Natural killer cell treated with Interleukin-12 subunit alpha and Interleukin-12 subunit beta and Interleukin-15 and Interleukin-18, amount 100 ng/mL, for 72 hours (primary cell): ENCODE measurements at places on chromosomes 5 and 9. TPM values are rescaled to one million over a fixed set of nuclear protein-coding genes. Genes with fewer than 3 reads are reported as not detected.
A peak's percentile ranks its signal among the peaks of the same experiment; 100 is the strongest.

DNA sequence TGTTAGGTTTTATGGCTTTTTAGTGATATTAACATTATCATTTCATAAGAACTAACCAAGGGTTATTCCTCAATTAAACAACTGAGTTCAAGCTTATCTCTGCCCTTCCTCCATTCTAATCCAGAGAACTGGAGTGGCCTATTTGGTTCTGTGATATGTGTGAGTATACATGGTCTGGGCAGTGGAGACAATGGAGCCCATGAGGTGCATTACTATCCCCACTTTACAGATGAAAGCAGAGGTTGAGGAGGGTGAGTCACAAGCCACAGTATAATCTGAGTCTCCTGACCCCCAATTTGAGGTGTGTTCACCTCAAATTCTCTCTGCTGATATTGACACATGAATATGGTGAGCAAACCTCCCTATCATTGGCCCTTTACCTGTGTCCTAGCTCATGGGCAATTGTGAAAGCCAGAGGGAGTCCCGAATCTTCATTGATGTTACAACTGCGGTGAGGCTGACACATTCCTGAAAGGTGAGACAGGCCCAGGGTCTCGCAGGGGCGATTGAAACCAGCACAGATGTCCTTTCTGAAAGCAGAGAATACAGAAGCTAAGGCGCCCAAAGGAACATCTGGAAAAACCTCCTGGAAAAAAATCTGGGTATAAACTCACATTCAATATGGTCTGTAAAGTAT lies 217.2 kb downstream of the TARS1 start:
- H3K27ac ChIP-seq: no peak overlapping the region
- no peaks in the 10 kb centered on the region for H3K27me3 ChIP-seq
- H3K36me3 ChIP-seq: no peaks in the 10 kb centered on the region
- H3K4me3 ChIP-seq: no peak overlapping the region

DNA sequence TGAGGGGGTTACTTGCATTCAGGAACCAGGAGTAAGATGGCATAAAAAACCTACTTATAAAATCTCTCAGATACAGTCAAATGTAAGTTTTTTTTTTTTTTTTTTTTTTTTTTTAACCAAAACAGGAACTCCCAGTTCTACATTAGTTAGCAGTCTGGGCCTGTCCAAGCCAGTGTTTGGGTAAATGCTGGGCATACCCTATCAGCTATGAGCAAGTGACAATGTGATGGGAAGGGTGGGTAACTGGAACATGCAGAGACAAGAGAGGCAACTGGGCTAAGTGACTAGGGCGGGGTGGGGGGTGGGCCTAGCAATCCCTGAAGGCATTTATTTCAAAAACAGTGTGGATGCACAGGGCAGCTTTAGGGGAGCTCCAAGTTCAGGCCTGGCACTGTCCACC lies 2.3 kb downstream of the NMRK1 start:
- H3K4me3 ChIP-seq: peak overlapping the region; percentile 87
- no peak for DNase-seq
- H3K36me3 ChIP-seq: peaks cover 26% of the 10 kb centered on the region
- no peaks in the 10 kb centered on the region for H3K27me3 ChIP-seq
- peak overlapping the region; percentile 61 for H3K27ac ChIP-seq
- peaks cover 58% of the 10 kb centered on the region for H3K4me1 ChIP-seq

Gene COL23A1
- total RNA-seq: 0.17 TPM

DNA sequence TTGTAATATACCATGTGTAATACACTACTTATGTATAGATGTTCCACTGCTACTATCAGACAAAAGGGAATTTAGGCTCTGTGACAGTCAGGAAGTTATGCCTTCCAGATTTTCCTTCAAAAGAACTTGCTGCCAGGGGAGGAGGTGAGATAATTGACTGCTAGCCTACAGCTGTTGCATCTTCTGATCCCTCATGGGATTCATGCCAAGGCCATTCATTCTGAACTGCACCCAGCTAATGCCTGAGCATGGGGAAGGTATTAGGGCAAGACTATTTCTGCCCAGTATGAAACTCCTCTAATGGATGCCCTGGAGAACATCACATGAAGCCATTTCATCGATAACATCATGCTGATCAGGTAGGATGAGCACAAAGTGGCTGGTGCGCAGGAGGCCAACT lies 746.5 kb upstream of the ZNF608 start:
- DNase-seq: no peak
- H3K27me3 ChIP-seq: no peaks in the 10 kb centered on the region
- no peak overlapping the region for H3K27ac ChIP-seq

GRCh38 chr9:29078063-29078666 lies 1504.9 kb upstream of the C9orf72 start:
- no peak overlapping the region for H3K27ac ChIP-seq
- DNase-seq: no peak
- H3K4me3 ChIP-seq: no peak overlapping the region
- peaks cover 6% of the 10 kb centered on the region for H3K36me3 ChIP-seq
- peaks cover 4% of the 10 kb centered on the region for H3K4me1 ChIP-seq

- H3K27me3 ChIP-seq: peaks cover 31% of the 10 kb centered on the region
- H3K27ac ChIP-seq: no peak overlapping the region
- DNase-seq: no peak
- no peaks in the 10 kb centered on the region for H3K4me1 ChIP-seq
Measured at GRCh38 chr5:79109527-79110492, 1.8 kb upstream of the BHMT start.

Gene SERF1A
- total RNA-seq: 10.8 TPM

Gene NUTM2F
- total RNA-seq: not detected

Gene ASPN
- not detected for total RNA-seq

DNA sequence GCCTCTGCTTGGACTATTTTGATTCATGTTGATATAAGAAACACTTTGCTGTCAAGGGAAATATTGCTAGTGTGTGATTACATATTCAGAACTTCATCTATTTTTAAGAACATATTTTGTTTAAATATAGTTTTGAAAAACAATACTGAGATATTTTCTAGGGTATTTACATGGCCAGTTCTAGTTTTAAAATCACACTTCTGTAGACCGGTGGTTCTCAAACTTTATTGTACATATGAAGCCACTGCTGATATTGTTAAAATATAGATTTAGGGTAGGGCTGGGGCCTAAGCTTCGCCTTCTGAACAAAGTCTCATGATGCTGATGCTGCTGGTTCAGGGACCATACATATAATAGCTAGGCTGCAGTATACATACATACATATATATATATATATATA lies 1000.0 kb downstream of the PTPRD start:
- no peak overlapping the region for H3K27ac ChIP-seq
- no peak overlapping the region for H3K4me3 ChIP-seq
- H3K27me3 ChIP-seq: no peaks in the 10 kb centered on the region
- no peaks in the 10 kb centered on the region for H3K36me3 ChIP-seq
- H3K4me1 ChIP-seq: no peaks in the 10 kb centered on the region
- no peak for DNase-seq

DNA sequence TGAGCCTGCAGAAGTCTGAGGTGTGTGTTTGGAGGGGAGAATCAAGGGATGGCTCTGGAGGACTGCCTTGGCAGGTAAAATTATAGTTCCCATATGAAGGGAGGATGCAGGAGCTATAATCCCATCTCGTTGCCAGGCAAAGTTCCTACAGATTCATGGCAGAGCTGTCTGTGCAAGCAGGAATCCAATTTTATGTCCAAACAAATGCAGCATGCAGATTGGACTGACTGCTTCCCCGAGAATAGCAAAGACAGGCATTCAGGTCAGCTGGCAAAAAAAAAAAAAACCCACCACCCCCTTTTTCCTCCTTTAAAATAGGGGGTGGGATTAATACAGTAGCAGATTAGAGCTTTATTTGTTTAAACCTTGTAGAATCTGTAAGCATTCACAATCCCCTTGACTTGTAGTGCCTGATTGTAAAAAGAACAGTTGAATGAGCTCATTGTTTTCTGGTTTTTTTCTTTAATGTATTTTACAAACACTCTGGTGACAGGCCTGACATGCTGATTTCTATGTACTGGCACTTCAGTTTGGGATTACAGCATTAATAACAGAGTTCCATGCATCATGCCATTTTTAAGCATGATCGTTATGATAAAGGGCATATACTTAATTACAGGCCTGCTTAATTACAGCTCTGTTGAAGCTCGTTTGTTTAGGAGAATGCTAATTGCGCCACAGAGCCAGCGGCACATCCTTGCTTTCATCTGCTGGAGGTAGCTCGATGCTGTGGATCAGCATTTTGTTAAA lies 141.4 kb upstream of the LMX1B start:
- no peak for DNase-seq
- H3K4me1 ChIP-seq: peaks cover 71% of the 10 kb centered on the region
- H3K27ac ChIP-seq: peak overlapping the region; percentile 91
- peak overlapping the region; percentile 84 for H3K4me3 ChIP-seq

DNA sequence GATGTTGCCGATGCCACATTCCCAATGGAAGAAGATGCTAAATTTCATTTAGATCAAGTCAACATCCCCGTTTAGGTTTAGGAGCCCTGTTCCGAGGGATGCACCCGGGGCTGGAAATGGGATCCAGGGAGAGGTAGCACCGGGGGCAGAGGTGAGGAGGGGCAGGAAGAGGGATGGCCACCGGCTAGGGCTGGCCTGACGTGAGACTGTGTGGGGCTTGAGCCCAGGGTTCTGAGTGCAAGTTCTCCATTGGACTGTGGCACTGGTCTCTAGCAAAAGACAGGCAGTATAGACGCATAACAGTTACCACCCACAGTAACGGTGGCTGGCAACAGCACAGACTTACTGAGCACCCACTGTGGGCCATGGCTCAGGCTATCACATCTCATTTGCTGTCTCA lies 209.0 kb upstream of the MVB12B start:
- no peak overlapping the region for H3K4me3 ChIP-seq
- DNase-seq: no peak
- H3K27me3 ChIP-seq: peaks cover 25% of the 10 kb centered on the region
- H3K4me1 ChIP-seq: no peaks in the 10 kb centered on the region
- H3K36me3 ChIP-seq: no peaks in the 10 kb centered on the region

DNA sequence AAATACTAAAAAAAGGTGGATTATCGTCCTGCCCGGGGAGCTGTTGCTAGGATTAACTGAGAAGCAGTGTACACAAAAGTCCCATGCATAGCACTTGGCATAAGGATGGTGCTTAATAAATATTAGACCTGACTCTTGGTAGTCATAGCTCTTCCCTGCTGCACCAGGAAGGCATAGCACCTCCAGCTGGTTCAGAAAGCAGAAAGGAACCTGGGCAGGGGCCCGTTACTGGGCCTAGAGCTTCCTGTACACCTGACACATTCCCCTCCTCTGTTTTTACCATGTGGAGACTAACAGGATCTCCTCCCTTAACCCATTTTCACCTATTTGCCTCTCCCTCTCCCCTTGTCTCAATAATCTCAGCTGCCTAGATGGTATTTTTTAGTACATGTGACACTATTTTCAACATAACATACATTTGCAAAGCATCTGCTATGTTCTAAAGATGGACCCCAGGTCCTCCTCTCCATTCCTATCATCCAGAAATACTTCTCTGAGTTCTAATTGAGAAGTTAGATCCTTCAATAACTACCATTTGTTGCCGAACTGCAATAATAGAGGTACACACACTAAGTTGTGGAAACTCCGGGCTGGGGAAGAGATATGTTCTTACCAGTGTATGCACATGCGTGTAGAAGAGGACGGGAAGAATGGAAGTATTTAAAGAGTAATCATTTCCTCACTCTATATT lies 3.2 kb upstream of the ANP32B start:
- no peaks in the 10 kb centered on the region for H3K36me3 ChIP-seq
- peaks cover 10% of the 10 kb centered on the region for H3K4me1 ChIP-seq
- H3K27me3 ChIP-seq: peaks cover 2% of the 10 kb centered on the region
- no peak overlapping the region for H3K27ac ChIP-seq

DNA sequence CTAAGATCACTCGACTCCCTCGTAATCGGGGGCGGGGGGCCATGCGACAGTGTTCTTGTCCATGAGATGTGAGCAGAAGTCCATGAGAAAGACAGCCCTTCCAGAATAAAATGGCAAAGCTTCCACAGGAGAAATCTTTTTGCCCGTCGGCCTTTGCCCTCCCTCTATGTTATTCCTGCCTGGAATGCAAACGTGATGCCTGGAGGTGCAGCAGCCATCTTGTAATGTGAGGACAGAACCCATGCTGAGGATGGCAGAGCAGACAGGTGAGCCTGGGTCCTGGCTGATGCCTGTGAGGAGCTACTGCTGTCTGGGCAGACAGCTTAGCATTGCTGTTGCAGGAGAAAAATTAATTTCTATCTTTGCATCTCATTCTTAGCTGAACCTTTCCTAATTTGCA lies 17.2 kb downstream of the MED10 start:
- H3K27me3 ChIP-seq: no peaks in the 10 kb centered on the region
- H3K4me1 ChIP-seq: peaks cover 4% of the 10 kb centered on the region
- no peak overlapping the region for H3K27ac ChIP-seq
- no peak overlapping the region for H3K4me3 ChIP-seq
- H3K36me3 ChIP-seq: peaks cover 1% of the 10 kb centered on the region

Gene FGD3
- 42.0 TPM for total RNA-seq

- no peaks in the 10 kb centered on the region for H3K4me1 ChIP-seq
- no peaks in the 10 kb centered on the region for H3K27me3 ChIP-seq
- no peak for DNase-seq
- no peak overlapping the region for H3K4me3 ChIP-seq
Measured at GRCh38 chr5:52597625-52598024, 190.1 kb upstream of the ITGA1 start.

GRCh38 chr5:87099968-87100367 lies 167.7 kb upstream of the RASA1 start:
- H3K4me1 ChIP-seq: peaks cover 50% of the 10 kb centered on the region
- no peak overlapping the region for H3K27ac ChIP-seq
- peaks cover 5% of the 10 kb centered on the region for H3K36me3 ChIP-seq
- no peak for DNase-seq
